ENCODE measurements at places on chromosomes 12 and 14.

GRCh38 chr14:30790827-30791226 is 83.5 kb upstream of the COCH start:
- DNase-seq: no peak

GRCh38 chr12:13961971-13962370 is 19.4 kb downstream of the GRIN2B start:
- no peak for DNase-seq

DNA sequence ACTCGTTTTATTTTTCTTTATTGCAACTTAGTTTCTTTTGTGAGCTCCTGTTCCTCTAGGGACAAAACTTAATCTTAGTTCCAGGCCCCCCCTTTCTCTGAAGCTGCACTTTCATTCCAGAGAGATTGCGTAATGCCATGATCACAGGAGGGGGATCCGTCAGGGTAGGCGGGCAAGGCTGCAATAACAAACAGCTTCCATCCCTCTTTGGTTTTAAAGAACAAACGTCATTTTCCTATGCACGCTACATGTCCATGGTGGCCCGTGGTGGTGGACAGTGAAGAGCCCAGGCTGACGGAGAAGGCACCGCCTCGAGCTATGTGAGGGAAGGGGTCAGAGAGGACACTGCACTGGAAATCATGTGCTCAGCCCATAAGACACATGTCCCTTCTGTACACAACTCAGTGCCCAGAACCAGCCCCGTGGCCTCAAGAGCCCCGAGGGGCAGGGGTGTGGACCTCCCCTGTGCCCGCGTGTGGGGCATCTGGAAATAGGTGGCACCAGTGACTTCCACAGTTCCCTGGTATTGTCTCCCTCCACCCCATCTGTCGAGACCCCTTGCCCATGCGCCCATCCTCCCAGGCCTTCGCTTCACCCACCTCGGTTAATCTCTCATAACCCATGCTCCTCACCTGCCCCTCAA is 161.4 kb downstream of the ADGRD1 start:
- DNase-seq: no peak

DNA sequence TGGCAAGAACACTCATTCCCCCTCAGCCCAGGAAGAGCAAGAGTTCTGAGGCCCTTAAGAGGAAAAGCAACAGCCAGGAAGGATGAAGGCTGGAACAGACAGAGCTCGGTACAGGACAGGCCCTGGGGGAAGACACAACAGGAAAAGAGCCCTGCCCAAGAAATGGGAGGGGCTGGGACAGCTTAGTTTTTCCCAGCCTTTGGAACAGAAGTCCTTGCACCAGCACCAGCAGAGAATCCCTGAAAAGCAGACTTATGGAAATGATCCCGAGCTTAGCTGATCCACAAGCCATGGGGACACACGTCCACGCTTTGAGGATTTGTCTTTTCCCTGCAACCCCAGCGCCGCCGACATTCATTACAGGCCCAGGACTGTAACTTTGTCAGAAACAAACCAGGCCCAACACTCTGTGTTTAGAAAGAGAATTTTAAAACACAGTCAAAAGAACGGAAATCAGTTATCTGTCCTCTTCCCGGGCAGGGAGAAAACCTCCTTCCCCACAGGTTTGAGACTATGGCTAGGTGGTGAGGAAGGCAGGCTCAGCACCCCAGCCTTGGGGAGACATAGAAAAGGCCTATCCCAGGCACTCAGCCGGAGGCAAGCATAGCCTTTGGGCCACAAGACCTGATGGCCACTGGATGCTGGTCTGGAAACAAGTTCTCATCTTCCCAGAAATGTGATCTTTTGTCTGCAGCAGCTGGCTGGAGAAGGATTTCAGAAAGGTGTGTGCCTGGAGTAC is 4.0 kb upstream of the AVIL start:
- no peak for DNase-seq

DNA sequence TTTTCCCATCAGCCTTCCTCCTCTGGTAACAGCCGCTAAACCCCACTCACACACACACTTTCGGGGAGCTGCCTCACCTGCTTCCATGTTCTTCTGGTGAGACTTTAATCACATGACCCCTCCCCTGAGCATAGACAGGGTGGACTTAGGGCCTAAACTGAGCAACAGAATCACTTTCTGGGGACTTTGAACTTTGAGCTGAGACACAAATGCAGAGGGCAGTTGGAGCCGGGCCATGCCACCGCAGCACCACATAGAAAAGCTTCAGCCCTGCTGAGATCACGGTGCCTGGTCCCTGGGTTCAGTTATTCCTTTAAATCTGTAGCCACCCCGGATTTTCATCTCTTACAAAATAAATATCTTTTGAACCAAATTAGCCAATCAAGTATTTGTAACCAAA is 18.4 kb upstream of the MAP3K9 start:
- no peak for DNase-seq

- no peak for DNase-seq
These were observed 5.1 kb downstream of the INF2 start for GRCh38 chr14:104694475-104694950.

DNA sequence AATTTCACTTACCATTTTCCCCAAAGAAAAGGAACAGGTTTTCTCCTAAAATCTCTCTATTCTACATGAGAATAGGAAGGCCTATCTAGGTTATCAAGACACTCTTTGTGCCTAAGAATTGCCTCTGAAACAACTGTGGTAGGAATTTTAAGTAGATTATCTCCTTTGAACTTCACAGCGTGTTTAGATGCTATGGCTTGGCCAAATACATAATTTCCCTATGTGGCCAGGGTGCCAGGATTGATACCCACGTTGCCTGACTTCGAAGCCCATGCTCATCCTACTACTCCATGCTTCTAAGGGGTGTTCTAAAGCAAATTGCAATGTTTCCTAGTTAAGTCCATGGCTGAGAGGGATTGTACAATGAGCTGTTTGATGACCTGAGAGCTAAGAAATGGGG is 241.5 kb upstream of the FBXO33 start:
- DNase-seq: no peak

DNA sequence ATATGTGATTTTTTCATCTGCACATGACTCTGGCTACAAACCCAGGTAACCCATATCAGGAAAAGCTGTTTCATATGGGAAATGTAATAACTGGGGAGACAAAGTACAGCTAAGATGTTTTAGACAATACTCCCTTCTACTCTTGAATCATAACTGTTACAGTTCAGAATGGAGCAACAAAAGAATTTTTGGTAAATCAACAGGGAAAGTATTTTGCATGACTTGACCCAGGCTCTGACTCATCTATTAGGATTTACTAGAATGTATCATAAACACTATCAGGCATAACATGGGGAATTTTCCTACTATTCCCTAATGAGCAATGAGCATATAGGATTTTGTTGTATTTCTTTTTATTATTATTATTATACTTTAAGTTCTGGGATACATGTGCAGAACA is 553.0 kb downstream of the SLC16A7 start:
- DNase-seq: no peak

- DNase-seq: no peak
These were observed 1390.7 kb downstream of the FSCB start for GRCh38 chr14:43116341-43116740.

Measured in stimulated activated CD8-positive, alpha-beta memory T cell treated with anti-CD3 and anti-CD28 coated beads, Interleukin-7, amount 100 ng/mL, for 4 hours (primary cell).